ENCODE measurements at places on chromosomes 7 and 10. TPM values are rescaled to one million over a fixed set of nuclear protein-coding genes. Genes with fewer than 3 reads are reported as not detected.

The GRID1 gene
- not detected for polyA plus RNA-seq

The CPED1 gene
- polyA plus RNA-seq, result 3.8 TPM

The DOCK1 gene
- not detected for polyA plus RNA-seq

The NPSR1 gene
- polyA plus RNA-seq, result not detected

The FAM25G gene
- not detected for polyA plus RNA-seq

The EZH2 gene
- polyA plus RNA-seq, result 5.1 TPM

All from B cell (primary cell).